Ecto neural progenitor cell (in vitro differentiated cells): ENCODE measurements at places on chromosomes 11 and 22.

DNA sequence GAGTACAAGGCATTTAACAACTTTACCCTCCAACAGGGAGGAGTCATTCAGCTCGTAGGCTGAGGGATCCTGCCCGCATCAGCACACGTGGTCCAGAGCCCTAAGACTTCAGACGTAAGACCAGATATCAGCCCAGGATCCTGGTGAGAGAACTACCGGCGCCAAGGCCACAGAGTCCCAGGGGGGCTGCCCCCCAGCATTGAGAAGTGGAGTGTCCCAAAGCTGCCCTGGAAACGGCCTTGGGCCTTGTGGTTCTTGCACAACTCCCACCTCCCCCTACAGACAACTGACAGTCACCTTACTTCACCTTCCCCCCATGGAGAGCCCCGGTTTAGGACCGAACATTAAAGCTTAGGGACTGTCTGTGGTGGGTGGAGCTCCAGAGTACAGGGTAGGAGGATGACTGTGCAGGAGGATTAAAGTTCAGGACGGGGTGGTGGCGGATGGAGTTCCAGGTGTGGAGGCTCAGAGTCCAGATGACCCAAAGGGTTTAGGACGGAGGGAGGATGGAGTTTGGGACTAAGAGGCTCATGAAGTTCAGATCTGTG is 1.0 kb downstream of the C11orf91 start:
- no peak for DNase-seq

DNA sequence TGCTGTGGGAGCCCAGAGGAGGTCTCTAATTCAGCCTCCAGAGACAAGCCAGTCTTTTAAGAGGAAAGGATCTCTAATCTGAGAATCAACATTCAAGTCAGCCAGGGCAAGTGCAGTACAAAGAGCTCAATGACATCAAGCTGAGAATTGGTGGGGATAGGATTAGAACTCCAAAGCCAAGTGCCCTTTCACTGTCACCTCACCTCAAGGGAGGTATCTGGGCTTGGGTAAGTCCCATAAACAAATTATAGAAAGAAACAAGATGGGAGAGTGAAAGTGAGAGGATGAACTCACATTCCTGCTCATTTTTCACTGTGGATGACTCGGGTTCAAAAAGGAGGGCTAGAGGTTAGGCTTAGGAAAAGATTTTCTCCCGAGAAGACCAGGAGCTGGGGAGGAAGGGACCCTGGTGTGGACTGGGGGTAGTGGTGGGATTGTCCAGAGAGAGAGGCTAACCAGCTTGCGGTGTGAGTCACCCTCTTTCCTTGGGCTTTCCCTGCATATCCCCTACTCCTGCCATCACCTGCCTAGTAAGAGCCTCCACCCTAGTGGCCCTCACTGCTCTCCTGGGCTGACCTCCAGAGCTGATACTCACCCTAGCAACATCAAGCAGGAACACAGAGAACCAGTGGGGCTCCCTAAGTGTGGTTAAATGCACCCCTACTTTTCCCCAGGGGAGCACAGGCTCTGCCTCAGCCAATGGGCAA is 70.4 kb downstream of the RRM1 start:
- DNase-seq: no peak

GRCh38 chr11:101458161-101458560 is 125.6 kb downstream of the TRPC6 start:
- DNase-seq: no peak

- DNase-seq: no peak
Observed at GRCh38 chr11:107202241-107202640, 184.0 kb upstream of the GUCY1A2 start.

DNA sequence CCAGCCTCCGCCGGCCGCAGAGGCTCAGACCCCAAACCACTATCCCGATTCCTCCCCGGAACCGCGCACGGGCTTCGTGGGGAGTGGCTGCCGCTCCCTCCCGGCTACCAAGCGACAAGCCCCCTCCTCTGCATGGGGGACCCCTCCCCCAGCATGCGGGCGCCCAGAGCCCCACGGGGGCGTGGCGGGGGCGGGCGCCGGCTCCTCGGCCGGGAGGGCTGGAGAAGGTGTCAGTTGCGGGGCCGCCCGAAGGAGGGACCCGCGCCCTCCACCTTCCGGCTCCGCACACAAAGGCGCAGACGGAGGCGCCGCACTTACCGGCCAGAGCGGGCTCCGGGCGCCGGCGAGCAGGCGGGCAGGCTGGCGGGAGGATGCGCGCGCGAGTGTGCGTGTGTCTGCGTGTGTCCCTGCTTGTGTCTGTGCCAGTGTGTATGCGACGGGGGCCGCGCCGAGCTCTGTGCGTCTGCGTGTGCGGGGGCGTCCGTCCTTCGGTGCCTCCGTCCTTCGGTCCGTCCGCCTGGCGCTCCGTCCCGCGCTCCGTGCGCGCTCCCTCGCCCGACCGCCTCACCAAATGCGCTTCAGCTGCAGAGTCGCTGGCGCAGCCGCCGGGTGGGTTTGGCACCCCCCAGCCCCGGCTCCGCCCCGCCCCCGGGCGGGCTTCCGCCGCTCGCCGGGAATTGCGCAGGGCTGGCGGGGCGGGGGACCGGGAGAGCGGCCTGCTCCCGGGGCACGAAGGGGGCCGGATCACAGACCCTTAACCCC is at the start of gene PTPN5:
Gene PTPN5, minus strand, starts transcription at position 592 of the 762 bp plus-strand sequence. CDS start 19,840 bp downstream, outside the sequence.
- peak; percentile 79 for DNase-seq

GRCh38 chr11:64841592-64842365 is 2.7 kb downstream of the CDC42BPG start:
- peak; percentile 75 for DNase-seq

GRCh38 chr11:104075706-104076105 is 39.3 kb downstream of the DDI1 start:
- DNase-seq: no peak

DNA sequence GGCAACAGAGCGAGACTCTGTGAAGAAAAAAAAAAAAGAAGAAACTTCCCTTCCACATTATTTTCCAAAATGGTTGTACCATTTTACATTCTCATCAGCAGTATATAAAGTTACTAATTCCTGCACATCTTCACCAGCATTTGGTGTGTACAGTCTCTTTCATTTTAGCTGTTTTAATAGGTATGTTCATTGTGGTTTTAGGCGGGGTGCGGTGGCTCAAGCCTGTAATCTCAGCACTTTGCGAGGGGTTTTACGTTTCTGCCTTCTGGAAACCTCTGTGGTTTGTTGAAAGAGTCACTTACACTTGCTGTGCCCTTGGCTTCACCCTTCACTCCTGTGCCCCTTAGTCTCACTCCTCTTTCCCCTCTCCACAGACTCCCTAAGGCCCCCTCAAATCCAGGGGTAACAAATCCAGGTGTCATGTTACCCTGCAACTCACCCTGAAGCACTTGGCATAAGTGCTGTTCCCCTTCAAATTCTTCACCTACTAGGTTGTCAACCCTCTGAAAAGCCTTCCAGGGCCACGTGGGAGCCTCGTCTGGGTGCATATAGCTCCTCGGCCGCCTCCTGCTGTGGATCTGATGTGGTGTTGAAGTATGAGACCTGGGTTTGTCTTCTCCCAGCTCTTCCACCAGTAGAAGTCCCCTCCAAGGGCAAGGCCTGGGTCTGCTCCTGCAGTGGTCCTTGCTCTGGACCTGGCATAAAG is 20.8 kb downstream of the TOB2 start:
- DNase-seq: no peak

DNA sequence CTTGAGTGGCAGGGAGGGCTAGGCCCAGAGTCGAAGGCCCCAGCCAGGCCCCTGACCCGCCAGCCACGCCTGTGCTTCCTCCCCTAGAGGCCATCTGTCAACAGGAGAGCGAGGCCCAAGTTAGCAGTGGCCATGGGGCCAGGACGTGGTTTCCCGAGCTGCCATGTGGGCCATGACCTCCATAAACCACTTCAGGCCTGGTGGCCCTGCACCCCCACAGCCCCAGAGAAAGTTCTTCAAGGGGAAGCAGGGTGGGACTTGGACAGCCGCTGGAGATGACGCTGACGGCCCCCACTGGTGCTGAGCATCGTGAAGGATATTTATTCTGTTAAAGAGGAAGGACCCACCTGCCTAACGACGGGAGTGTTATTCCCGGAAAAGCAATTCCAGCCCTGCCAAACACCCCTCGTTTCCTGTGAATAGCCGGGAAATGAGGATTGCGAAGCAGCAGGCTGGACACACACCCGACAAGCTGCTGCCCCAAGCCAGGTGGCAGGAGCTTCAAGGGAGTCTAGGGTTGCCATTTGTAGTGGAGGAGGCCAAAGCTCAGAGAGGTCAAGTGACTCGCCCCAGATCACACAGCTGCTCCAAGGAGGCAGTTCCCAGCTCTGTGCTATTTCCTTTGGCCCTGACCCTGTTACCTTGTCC is 12.8 kb downstream of the PRR5 start:
- DNase-seq: no peak

- DNase-seq: no peak
Observed at GRCh38 chr11:22774716-22775115, 54.9 kb downstream of the SVIP start.

- DNase-seq: no peak
Observed at GRCh38 chr22:30224161-30224857, 22.2 kb downstream of the LIF start.

DNA sequence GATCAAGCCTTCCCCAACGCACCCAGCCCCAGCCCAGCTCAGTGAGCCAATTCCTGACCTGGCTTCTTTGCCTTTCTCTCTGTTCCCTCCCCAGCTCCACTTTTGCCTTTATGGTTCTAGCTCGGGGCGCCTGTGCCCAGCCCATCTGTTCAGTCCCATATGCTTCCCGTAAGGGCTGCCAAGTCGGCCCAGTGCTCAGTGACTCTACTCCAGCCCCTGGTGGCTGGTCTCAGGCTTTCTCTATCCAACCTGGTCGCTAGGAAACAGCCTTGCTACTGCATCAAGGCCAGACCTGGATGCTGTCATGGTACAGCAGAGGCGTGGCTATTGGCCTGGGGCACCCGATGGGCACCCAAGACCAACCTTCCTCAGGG is 178.0 kb downstream of the DSCAML1 start:
- no peak for DNase-seq

DNA sequence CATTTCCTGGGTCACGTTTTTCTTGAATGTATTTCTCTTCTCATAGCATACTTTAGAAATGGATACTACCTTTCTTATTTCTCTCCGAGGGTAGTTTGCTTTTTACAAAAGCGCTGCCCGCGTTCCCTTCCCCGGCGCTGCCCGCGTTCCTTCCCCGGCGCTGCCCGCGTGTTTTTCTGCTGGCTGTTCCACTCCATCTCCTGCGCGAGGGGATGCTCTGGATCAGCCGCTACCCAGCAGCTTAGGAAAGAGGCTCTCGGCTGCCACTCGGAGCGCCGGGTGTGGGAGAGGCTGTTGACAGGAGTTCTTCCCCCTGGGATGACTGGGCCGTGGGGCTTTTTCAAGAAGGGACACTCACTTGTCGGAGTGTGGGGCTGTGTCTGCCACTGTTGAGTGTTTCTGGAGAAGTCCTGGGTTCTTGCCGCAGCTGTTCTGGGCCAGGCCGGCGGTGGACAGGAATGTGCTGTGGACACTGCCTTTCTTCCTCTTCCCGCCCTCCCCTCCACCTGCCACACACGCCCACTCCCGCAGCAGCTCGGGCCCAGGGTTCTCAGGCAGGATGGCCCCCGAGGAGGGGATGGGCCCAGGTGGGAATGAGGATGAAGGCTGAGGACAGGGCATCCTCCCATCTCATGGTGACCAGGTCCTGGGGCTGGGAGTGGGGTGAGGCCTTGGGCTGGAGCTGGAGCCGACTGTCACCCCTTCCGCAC is 30.6 kb downstream of the GLB1L2 start:
- no peak for DNase-seq

GRCh38 chr11:125123947-125124617 is 12.7 kb upstream of the TMEM218 start:
- no peak for DNase-seq

DNA sequence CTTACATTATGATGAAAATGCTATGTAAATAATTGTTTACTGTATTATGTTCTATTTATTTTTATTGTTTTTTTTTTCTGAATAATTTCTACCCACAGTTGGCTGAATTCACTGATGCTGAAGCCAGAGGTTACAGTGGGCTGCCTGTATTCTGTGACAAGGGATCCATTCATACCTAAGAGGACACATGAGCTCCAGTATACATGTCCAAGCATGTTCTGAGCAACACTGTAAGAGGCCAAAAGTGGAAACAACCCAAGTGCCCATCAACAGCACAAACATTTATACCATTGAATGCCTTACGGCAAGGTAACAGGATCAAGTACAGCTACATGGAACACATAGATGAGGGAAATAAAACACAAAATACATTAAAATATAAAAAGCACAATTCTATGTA is 1.4 kb upstream of the SRSF8 start:
- no peak for DNase-seq

- DNase-seq: peak; percentile 43
Observed at GRCh38 chr11:17600316-17601255, 53.5 kb downstream of the OTOG start.

DNA sequence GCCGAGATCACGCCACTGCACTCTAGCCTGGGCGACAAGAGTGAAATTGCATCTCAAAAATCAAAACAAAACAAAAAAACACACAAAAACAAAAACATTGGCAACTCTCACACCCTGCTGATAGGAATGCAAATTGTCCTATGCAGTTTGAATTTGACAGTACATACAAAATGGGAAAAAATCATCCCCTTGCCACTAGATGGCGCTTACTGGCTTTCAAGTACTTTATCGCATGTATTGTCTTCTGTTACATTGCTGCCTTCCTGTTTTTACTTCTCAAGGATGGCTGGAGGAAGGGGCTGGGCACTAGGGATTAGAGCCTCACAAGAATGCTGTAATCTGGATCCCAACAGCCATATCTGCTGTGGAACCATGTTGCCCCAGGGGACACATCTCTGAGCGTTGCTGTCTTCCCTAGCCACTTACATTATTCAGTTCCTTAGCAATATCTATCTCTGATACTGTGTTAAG is 59.4 kb upstream of the A4GALT start:
- peak; percentile 69 for DNase-seq

- no peak for DNase-seq
Observed at GRCh38 chr11:125756050-125756449, 10.0 kb downstream of the PATE1 start.

GRCh38 chr11:85844439-85845123 is 10.6 kb upstream of the CCDC83 start:
- no peak for DNase-seq

GRCh38 chr22:44378380-44378779 is 65.6 kb upstream of the SHISAL1 start:
- no peak for DNase-seq

GRCh38 chr11:47000033-47000432 is 63.5 kb downstream of the CSTPP1 start:
- DNase-seq: no peak

DNA sequence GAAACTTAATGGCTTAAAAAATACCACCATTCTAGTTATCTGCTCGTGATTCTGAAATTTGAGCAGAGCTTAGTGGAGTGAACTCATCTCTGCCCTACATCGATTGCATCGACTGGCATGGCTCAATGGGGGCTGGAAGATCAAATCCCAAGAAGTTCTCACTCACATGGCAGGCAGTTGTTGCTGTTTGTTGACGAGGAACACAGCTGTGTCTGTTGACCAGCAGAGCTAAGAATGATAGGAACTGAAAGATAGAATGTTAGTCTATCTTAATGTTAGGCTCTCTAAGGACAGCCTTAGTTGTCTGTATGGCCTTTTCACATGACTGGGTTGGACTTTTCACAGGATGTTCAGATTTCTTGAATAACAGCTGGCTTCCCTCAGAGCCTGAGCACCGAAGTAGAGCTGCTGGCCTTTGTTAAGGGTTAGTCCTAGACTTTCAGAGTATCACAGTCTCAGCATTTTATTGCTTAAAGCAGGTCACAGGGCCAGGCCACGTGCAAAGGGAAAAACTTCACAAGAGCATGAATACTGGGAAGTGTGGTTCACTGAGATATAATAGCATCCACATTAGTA is 31.6 kb upstream of the IZUMO1R start:
- no peak for DNase-seq
